ENCODE measurements at places on chromosomes 11 and 22.

DNA sequence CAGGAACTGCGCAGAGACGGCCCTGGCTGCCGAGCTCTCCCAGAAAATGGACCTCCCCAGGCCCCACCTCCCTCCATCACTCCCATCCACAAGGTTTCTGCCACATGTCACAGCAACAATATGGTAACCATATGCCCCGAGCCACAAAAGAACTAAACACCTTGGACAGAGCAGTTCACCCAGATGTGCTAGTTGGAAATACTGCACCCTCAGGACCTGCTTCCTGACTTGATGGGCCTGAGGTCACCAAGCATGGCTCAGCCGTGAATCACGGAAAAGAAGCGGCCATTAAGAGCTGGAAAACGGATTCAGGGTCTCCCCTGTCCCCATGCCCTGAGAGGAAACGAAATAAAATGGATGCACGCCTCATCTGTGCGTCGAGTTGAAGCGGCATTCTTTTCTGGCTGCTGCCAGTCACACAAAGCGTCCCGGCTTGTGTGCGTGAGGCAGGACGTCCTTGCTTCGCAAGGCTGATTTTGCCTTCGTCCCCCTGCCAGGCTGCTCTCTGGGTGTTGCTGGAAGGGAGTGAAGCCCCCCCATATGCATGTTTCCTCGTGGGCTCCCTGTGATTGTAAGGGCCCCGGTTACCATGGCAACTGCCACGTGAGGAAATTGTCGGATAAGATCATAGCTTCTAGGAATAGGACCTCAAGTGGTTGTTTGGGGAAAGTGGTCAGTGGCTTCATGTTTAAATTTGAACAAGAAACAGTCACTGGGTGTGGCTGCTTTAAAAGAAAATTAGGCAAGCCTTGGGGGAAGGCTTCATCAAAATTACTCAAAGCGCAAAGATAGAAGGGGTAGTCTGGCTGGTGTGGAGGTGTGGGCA, 51.7 kb downstream of the FLI1 start:
- no peak for DNase-seq

GRCh38 chr11:64256300-64256699, 5.0 kb downstream of the PLCB3 start:
- DNase-seq = no peak

DNA sequence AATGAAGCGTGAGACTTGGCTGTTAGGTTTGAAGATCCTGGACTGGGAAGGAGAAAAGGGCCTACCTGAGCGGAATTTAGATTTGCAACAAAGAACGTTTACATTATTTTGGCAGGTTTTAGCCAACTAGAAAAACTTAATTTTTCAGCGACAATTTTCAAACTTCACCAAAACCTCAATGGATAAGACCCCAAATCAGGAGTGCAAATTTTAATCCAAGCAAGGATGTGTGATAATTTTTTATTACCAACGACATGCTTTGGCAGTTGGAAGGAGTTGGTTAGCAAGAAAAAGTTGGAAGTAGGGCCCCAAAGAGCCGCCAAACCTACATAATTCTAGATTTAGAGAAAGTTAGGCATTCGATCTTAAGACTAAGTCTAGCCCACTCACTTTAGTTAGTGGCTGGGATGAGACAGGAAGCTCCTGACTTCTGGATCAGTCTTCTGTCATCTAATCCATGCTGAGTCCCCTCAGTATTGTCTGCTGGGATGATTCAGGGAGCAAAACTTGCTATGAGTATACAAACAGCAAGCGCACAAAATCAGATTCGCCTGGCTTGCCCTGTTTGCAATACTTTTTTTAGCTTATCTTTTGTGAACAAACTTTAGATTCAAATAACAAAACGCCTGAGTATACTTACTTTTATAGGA, 787 bp upstream of the RDX start:
- no peak for DNase-seq

DNA sequence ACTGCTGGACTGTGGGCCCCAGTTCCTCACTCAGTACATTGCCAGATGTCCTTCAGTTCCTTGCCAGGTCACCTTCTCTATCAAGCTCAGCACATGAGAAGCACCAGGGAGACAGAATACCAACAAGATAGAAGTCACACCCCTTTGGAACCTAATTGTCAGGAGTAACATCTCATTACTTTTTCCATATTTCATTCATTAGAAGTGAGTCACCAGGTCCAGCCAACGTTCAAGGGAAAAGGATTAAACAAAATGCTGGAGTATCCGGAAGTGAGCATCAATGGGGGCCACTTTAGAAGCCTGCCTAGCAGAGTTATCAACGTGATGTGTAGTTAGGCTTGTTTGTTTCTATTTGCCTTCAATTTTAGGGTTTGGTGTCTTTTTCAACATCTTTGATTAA, 569.3 kb downstream of the MIAT start:
- no peak for DNase-seq

GRCh38 chr11:129815596-129816461, at the start of gene TMEM45B:
Gene TMEM45B, plus strand, starts transcription at chr11:129815848. Its CDS starts 36,635 bp downstream, at chr11:129852483.
- DNase-seq = no peak

DNA sequence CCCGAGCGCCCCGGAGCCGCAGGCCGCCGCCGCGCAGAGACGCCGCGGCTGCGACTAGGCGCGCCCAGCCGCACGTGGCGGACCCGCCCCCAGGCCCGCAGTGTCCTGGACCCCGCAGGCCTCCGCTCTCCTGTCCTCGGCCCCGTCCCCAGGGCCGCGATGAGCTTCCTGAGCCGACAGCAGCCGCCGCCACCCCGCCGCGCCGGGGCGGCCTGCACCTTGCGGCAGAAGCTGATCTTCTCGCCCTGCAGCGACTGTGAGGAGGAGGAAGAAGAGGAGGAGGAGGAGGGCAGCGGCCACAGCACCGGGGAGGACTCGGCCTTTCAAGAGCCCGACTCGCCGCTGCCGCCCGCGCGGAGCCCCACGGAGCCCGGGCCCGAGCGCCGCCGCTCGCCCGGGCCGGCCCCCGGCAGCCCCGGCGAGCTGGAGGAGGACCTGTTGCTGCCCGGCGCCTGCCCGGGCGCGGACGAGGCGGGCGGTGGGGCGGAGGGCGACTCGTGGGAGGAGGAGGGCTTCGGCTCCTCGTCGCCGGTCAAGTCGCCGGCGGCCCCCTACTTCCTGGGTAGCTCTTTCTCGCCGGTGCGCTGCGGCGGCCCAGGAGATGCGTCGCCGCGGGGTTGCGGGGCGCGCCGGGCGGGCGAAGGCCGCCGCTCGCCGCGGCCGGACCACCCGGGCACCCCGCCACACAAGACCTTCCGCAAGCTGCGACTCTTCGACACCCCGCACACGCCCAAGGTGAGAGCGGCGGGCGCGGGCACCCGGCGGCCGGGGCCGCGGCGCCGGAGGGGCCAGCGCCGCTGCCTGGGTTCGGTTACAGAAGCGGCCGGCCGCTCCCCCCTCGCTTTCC, 528 bp downstream of the WEE1 start:
- no peak for DNase-seq

GRCh38 chr22:27456696-27457503, 344.7 kb downstream of the MN1 start:
- DNase-seq = no peak

GRCh38 chr11:120681434-120682331, 170.1 kb downstream of the GRIK4 start:
- no peak for DNase-seq
